CD4-positive, alpha-beta T cell treated with Interleukin-15 for 1 hour (primary cell): ENCODE measurements at places on chromosomes 5 and 9.

DNA sequence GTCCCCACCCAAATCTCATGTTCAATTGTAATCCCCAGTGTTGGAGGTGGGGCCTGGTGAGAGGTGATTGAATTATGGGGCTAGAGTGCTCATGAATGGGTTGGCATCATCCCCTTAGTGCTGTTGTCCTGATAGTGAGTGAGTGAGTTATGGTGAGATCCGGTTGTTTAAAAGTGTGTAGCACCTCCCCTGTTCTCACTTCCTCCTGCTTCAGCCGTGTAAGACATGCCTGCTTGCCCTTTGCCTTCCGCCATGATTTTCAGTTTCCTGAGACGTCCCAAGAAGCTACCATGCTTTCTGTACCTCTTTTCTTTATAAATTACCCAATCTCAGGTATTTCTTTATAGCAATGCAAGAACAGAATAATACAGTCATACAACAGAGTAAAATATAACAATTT is 742 bp upstream of the LECT2 start:
- DNase-seq = no peak

- DNase-seq = peak; percentile 57
Measured at GRCh38 chr9:136093995-136094881, 851 bp downstream of the NACC2 start.

DNA sequence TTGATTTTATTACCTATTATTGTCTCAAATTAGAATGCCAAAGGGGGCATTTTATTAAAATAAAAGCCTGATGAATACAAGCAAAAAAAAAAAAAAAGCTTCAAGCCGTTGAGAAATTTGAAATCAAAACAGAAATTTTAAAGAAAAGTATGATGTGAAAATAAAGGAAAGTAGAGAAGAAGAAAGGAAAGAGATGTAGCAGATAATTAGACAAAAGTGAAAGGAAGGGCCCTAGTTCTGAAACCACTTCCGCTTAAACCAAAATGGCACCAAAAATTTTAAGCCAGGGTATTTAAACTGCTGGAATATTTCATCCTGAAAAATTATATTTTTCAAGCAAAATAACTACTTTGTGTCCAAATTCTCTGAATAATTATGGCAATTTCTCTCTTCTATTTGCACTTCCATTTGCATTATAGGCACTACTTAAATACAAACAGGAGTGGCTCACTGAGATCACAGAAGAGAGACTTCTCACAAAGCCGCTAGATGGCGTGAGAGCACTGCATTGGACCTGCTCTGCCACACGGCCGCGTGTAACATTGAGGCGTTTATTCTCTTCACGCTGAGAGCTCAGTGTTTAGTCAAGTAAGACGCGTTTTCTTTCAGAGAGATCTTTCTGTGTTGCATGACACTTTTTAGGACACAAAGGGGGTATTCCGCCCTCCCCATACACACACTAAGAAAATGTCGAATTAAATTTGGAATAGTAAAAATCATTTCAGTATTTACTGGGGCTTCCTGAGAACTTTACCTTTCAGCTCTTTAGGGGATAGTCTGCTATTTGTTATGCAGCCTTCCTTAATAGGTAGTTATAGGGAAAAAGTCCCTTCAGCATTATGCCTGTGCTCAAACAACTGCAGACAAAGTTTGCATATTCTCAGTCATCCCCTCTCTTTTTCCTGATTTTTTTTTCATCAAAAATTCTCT is 368.4 kb upstream of the CCNH start:
- peak; percentile 71 for DNase-seq

- DNase-seq = no peak
Measured at GRCh38 chr5:53917826-53918225, 357.4 kb downstream of the NDUFS4 start.

- DNase-seq = no peak
Measured at GRCh38 chr5:113087976-113088514, 111.4 kb downstream of the DCP2 start.

- no peak for DNase-seq
Measured at GRCh38 chr9:38415856-38416255, 8.4 kb downstream of the IGFBPL1 start.

- no peak for DNase-seq
Measured at GRCh38 chr9:93517331-93517730, 59.1 kb upstream of the PHF2 start.

GRCh38 chr5:132979367-132979940 is 16.0 kb upstream of the AFF4 start:
- peak; percentile 17 for DNase-seq

DNA sequence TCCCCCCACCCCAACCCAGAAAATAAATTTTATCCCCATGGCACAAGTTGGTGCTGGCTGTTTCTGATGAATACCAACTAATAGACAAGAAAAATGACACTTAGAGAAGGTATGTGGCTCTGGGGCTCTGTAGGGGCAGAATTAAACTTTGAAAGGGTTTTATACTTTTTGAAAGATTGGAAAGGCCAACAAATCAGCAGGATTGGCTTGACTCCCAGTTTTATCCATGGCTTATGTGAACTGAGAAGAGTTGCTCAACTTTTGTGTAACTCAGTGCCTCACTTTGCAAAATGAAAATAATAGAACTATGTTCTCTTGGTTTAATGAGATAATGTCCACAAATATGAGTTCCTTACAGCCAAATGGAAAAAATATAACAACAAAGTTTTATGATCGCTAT is 288.9 kb upstream of the KIF2A start:
- no peak for DNase-seq

DNA sequence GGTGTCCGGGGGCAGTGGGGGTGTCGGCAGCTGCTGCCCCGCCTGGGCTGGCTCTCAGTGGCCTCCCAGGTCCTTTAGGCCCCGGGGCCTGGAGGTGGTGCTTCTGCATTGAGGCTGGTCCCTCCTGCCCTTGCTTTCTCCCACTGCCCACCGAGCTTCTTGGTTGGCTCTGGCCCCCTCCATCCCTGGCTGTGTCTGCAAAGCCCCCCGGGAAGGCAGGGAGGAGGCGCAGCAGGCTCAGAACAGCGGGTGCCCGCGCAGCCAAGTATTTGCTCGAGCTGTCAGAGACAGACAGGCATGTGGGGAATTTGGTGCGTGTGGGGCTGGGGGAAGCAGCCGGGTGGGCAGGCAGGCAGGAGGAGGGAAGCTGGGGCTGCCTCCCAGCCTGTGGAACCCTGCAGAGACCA is 11.5 kb downstream of the CXXC5 start:
- no peak for DNase-seq

- DNase-seq = no peak
Measured at GRCh38 chr5:77637998-77638762, at the start of gene OTP. TSS of gene OTP (minus strand) at chr5:77638713. CDS start at chr5:77638549, 164 bp downstream.

DNA sequence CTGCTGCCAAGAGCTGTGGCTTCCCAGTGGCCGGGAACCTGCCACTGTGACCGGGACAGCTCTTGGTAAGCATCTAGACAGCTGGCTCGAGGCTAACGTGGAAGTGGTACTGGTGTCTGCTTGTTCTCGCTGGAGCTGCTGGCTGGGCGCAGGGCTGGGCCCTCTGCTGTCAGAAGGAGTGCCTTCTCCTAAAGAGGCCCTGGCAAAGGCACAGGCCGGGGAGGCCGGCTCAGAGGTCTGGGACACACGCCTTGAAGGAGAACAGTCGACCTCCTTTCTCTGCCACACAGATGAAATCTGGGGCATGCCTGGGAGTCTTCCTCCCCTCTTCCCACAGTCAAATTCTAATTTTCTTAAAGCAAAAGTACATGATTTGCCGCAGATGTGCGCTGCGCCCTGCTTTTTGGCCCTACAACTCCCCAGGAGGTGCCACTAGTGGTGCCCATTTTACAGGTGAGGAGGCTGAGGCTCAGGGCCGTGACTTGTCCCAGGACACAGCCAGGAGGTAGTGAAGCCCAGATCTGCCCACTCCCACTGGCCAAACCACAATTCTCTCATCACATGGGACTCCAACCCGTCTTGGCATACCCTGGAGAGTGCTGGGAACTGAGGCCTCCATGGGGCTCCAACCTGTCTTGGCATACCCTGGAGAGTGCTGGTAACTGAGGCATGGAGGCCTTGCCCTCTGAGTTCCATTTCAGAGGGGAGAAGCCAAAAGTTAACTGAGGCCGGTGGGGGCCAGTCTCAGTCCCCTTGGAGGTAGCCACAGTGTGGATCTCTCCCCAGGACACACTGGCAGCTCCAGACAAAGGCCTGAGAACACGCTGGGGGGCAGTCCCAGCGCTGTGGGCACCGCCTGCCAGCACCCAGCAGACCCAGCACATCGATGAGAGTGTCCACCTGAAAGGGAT is 12.0 kb upstream of the RXRA start:
- no peak for DNase-seq

DNA sequence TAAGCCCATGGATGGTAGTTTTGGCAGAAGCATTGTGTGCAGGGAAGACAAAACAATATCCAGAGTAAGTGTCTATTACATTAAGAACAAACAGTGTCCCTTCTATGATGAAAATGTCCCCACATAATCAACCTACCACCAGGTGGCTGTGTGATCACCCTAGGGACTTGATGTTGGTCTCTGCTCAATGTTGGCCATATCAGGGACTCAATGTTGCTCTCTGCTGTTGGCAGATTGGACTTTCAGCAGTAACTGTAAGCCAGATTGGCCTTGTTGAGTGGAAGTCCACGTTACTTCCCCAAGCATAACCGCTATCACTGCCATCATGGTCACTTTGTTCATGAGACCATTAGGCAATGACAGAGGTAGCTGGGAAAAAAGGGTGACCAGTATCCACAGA is 52.8 kb upstream of the PRSS3 start:
- no peak for DNase-seq

DNA sequence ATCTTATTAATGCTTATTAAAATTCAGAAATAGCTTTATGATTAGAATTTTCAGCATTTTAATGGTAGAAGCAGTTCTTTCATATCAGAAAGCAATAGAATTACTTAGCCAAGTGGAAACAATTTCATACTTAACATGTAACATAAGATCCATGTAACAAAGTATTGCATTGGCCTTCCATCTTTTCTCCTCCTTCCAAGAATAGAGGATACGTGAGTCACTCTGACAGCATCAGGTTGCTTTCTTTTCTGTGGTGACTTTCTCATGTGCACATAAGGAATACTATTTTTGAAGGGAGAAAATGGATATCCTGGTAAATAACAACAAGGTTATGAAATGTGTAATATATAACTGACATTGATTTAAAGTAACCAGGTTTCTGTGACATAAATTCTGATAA is 272.2 kb downstream of the ANXA1 start:
- no peak for DNase-seq

DNA sequence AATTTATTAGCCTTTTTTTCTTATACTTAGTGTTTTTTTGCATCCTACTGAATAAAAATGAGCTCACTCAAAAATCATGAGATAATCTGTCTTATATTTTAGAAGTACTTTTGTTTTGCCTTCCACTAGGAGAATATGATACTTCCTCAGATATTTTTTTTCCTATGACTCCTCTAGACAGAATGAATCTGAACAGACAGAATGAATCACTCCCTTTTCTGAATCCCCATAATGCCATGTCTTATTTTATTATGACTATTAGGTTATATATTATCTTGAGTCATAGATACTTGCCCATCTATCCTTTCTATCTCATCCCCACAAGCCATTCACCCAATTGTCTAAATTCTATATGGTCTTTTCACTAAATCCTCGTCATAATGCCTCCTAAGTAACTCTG is 134.6 kb downstream of the BRINP1 start:
- DNase-seq = no peak

DNA sequence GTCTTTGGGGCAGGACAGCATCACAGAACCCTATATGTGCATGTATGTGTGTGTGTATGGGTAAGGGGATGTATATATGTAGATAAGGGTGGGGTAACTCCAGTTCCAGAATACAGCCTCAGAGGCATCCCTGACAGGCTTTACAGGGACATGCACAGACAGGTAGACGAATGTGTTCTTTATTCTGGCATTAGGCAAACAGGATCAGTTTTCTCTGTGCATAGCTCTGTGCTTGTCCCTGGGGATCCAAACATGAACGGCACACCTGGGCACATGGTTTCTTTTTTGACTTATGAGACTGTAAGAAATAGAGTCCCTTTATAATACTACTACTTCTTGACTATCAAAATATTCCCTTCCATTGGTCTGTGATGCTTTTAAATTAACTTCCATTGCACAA is 120.6 kb downstream of the TRIO start:
- DNase-seq = no peak

DNA sequence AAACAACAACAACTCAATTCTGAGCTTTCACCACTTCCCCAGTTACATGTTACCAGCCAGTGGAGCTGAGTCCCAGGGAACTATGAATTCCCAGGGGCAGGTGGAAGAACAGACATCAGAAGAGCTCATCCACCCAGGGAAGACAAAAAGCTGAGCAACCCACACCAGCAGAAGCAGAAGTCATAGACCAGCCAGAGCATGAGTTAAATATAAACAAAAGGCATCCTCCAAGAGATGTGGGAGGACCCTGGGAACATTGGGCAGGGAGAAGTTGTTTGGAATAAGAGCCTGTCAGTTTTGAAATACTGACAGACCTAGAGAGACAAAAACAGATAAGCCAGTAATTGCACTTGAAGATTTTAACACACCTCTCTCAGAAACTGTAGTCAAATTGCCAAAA is 102.3 kb upstream of the LMX1B start:
- DNase-seq = no peak

- DNase-seq = no peak
Measured at GRCh38 chr5:103216137-103216536, 42.4 kb upstream of the MACIR start.

DNA sequence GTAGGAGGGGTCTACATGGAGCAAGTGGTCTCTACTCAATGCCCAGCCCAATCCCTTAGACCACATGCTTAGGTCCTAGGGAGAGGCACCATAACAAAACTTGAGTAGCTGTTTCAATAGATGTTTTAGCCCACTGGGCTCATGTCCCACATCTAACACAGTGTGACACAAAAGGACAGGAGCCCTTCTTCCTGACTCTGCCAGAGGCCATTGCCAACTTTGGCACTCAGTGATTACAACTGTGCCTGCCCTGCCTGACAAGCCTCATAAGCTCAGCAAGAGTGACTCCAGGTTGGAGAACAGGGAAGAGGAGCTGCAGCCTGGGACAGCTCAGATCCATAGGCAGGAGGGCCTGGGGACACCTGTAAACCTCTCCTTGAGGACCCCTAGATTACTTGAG is 230.8 kb downstream of the ENC1 start:
- DNase-seq = no peak

GRCh38 chr9:3992924-3993323 is 306.9 kb downstream of the GLIS3 start:
- no peak for DNase-seq

- DNase-seq = no peak
Measured at GRCh38 chr5:83972909-83973308, 252.3 kb upstream of the HAPLN1 start.

DNA sequence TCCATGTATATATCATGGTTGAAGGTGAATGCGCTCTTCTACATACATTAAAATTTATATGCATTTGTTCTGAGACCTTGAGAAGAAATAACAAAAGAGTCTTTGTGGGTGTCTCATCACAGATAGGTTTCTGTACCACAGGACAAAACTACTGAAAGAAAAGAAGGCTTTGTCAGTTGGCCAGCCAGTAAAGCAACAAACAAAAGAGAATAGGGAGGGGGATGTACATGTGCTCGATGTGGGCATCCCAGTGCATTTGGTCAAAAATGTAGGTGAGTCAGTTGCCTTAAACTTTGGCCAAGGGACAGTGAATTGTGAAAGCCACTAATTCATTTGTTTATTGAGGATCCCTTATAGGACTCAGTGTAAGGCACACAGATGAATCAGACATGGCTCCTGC is 13.3 kb downstream of the RBM18 start:
- DNase-seq = no peak
